Activated naive CD8-positive, alpha-beta T cell treated with anti-CD3 and anti-CD28 coated beads for 36 hours (primary cell): ENCODE measurements at places on chromosomes 11 and 22.

DNA sequence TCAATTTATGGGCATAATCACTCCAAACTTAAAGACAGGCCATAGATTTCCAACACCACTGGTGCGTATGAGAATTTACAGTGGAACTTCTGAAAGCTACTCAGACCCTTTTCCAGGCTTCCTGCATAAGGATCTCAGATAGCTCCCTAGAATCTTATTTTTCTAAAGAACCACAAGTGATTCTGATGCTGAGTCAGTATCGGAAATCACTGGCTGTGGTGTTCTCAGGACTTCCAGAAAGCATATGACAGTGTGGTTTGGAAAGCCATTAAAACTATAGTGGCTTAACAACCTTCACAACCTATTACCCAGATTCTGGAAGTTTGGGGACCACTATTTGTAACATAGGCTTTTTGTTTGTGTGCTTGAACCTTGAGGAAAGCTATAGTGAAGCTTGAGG lies 756.0 kb downstream of the DLG2 start:
- DNase-seq: no peak

- DNase-seq: no peak
Observed at GRCh38 chr22:36816339-36816635, 548 bp downstream of the PVALB start.

- DNase-seq: peak; percentile 38
Observed at GRCh38 chr11:85941380-85941973, 86.3 kb downstream of the CCDC83 start.

DNA sequence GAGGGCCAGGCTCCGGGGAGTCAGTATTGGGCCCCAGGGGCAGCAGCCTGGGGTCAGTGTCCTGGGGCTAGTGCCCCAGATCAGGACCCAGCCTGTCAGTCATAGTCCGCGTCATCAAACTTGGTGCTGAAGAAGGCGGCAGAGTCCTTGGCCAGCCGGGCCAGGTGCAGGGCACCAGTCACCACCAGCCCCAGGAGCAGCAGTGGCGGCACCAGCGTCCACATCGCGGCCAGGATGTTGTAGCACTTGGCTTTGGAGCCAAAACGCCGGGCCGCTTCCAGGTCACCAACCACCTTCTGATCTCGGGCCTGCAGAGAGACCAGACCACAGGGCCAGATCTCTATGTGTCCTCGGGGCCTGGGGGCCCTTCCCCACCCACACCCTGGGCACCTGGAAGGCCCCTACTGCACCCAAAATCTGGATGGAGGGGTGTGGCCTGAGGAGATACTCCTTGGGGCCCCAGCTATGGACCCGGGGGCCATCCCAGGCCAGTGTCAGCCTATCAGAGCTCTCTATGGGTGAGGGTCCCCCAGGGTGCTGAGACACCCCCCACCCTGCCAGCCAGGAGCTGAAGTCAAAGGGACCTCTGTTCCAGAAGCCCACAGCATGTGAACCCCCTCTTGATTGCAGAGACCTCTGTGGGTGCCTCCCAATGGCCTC lies 790 bp downstream of the IFITM5 start:
- peak; percentile 32 for DNase-seq

DNA sequence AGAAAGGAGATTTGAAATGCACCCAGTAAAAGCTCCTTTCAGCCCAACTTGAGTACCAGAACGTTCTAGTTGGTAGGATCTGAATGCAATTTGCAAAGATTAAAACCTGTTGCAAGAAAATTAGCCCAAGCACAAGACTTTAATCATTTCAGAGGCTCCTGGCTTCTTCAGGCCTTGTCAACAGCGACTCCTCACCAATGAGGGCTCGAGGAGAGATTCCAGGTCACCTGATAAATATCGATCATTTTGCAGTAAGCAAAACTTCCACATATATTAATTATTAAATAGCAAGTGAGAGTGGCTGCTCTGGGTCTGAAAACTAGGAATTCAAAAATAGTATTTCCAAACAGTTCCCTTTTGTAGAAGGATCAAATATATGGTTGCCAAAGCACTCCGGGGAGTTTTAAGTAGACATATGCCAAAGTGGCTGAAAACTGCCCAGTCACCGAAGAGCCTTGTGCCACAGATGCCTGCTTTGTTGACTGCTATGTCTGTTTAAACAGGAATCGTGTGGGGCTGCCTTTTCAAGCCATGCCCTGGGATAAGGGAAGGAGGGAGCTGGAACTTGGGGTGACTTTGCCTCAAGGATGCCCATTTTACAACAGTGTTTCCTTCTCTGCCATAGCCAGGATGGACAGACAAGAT lies 64.0 kb downstream of the CSNK2A3 start:
- no peak for DNase-seq

DNA sequence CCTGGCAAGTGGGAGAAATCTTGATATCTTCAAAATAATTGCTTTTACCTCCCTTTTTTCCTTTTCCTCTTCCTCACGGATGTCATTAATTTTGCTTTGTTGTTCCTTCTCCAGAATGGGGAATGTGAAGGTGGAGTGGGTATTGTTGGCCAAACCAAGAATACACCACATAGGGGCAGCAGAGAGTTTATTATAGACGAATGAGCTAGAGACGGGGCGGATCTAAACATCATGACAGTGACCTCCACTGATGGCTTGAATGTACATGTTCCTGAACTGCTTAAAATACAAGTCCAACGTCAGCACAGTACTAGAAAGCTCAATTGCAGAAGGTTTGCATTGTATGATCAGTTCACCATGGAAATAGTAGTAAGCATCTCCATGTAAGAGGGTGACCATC lies 122.3 kb upstream of the SNX19 start:
- no peak for DNase-seq

DNA sequence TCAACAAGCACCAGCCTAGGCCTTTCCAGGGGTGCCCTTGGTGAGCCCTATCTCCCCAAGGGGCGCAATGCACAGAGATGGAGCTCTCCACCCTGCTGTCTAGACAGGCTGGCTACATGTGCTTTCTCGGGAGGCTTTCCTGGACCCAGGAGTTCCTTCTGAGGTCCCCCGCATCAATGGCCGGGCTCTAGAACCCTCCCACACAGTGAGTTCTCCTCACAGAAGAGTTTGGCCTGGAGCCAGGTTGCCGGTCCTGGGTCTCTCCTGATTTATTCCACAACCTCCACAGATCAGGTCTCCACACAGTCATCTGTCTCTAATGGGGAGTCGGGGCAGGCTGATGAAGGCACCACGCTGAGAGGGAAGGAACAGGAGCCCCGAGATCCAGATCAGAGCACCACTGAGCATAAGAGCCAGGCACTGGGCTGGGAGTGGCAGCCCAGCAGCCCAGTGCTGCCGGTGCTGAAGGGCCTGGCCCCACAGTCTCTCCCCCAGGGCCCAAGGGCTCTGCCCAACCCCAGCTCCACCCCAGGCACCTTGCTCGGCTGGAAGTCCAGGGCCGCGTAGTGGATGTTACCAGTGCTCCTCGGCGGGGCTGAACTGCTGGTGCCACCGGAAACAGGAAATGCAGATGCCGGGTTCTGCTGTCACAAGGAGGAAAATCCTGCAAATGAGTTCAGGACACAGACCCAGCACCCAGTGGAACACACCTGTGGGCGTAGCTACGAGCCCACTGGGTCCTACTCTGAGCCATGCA lies 44.7 kb downstream of the GAB4 start:
- DNase-seq: no peak

DNA sequence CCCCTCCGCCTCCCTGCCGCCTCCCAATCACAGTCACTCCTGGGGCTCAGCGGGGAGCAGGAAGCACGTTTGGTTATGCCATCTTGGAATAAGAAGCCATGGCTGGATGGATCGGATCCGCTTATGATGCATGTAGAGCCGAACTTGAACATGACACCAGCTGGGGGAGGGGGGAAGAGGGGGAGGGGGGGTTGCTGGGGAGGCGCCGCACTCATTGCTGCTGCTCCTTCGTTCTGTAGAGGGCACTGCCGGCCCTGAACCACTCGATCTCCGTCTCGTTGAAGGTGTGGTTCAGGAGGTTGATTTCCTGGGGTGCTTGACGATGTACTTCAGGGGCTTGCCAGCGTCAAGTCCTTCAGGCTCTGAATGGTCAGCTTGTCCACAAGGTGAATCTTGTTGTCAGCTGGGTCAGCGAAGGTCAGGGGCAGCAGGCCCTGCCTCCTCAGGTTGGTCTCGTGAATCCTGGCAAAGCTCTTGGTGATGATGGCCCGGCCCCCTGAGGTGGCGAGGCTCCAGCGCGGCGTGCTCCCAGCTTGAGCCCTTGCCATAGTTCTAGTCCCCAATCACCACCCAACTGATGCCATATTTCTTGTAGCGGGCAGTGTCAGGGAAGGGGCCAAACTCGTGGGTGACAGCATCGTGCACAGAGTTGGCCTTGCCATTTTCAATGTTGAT lies 476.9 kb upstream of the ISX start:
- no peak for DNase-seq

GRCh38 chr11:123482218-123482617 lies 52.1 kb downstream of the GRAMD1B start:
- DNase-seq: no peak

DNA sequence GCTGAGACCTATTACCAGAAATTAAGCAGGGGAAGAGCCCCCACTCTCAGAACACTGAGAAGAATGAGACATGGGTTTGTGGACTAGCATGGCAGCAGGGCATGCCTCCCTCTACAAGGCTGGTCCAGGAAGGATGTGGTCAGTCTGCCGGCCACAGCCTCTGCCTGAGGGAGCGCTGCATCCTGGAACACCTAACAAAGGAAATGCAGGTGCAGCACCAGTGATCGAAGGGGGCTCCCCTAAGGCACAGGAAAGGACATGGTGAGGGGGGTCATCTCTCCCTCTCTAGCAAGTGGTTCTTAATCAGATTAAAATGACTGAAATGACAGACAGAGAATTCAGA lies 40.6 kb upstream of the ARL14EP start:
- DNase-seq: peak; percentile 44
